Right atrium auricular region (tissue), 2 donors: ENCODE measurements at places on chromosomes 16 and 17. TPM values are rescaled to one million over a fixed set of nuclear protein-coding genes. Genes with fewer than 3 reads are reported as not detected.
A peak's percentile ranks its signal among the peaks of the same experiment; 100 is the strongest.

The RTN4RL1 gene
- 1.8 TPM for total RNA-seq

The LPCAT2 gene
- 9.9 TPM for total RNA-seq

The FBXO39 gene
- total RNA-seq: not detected

DNA sequence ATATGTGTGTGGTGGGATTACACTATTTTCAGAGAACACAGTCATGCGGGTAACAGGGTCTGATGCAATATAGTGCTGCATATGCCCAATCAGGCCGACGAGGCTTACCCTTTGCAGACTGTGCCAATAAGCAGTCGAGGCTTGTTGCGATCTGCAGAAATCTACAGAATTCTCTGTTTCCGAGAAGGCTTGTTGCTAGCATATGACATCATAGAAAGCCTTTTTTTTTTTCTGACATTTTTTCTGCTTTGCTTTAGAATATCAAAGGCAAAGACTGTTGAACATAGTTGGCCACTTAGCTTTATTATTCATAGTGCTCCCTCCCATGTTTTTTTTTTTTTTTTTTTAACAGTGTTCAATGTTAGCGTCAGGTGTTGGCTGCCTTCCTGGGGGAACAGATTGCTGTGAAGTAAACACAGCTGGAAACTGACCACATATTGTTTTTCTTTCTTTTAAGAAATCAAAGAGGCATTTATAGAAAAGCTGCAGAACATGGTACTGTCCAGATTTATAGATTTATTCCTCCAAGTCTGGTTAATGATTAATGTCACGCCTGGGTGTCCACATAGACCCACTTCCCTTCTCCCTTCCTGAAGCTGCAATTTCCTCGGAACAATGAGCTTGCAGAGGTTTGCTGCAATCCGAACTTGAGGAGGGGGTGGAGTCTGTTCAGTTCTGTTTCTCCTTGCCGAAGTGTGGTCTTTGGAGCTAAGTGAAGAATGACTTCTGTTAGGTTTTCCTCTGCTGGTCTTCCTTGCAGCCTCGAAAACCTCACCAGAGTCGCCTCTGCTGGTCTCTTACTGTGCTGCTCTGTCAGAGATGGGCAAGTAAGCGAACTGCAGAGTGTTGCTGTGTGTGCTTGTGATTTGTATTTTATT lies 87.3 kb downstream of the MAP2K6 start:
- DNase-seq: no peak

The OR3A3 gene
- not detected for total RNA-seq

The COX6A2 gene
- total RNA-seq: 564 TPM

GRCh38 chr17:20999044-20999573 lies 43.7 kb downstream of the USP22 start:
- peak; percentile 72 for DNase-seq

The CLDN6 gene
- total RNA-seq: not detected

DNA sequence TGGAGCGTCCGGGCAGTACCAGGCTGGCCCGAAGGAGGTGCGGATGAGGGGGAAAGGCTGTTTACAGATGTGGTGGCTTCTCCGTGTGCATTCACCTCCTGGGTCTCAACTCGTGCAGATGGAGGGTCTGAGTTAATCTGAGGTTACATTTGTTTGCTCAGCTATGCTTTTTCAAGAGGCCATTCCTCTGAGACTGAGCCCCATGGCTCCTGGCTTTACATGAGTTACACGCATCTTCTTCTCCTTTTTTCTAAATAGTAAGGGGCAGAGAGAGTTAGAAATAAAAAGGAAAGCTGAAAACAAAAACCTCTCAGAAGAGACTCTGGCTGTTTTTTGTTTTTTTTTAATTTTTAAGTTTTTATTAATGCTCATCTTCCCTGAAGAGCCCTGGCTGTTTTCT lies 29.0 kb downstream of the IRF8 start:
- no peak for DNase-seq
